ENCODE measurements at places on chromosomes 1 and 21. TPM values are rescaled to one million over a fixed set of nuclear protein-coding genes. Genes with fewer than 3 reads are reported as not detected.

- H3K4me1 ChIP-seq = no peaks in the 10 kb centered on the region
- no peak for DNase-seq
- no peaks in the 10 kb centered on the region for H3K36me3 ChIP-seq
- H3K27ac ChIP-seq = no peak overlapping the region
- no peak overlapping the region for H3K4me3 ChIP-seq
Measured at GRCh38 chr1:57192222-57192621, 226.4 kb upstream of the C8B start.

DNA sequence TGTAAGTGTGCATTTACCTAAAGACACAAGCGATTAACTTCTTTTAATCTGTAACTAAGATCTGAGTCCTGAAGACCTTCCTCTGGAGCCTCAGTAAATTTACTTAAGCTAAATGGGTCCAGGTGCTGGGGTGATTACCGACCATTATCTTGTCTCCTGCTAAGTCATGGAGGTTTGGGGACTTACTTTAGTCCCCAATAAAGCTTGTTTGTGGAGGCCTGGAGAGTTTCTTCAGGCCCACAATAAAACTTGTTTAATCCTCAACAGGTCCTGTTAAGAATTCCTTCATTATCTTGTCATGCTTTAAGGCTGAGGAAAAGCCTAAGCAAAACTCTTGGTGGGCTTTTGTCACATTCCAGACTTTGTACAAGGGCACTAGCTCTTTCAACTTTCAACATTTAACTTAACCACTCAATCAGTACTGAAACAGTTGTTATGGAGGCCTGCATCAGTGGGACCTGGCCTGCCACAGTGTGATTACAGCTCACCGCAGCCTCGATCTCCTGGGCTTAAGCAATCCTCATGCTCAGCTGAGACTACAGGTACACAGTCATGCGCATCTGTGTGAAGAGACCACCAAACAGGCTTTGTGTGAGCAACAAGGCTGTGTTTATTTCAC lies 84.0 kb downstream of the FMO4 start:
- DNase-seq = no peak
- no peaks in the 10 kb centered on the region for H3K27me3 ChIP-seq
- no peak overlapping the region for H3K27ac ChIP-seq
- H3K36me3 ChIP-seq = no peaks in the 10 kb centered on the region
- H3K4me3 ChIP-seq = no peak overlapping the region

DNA sequence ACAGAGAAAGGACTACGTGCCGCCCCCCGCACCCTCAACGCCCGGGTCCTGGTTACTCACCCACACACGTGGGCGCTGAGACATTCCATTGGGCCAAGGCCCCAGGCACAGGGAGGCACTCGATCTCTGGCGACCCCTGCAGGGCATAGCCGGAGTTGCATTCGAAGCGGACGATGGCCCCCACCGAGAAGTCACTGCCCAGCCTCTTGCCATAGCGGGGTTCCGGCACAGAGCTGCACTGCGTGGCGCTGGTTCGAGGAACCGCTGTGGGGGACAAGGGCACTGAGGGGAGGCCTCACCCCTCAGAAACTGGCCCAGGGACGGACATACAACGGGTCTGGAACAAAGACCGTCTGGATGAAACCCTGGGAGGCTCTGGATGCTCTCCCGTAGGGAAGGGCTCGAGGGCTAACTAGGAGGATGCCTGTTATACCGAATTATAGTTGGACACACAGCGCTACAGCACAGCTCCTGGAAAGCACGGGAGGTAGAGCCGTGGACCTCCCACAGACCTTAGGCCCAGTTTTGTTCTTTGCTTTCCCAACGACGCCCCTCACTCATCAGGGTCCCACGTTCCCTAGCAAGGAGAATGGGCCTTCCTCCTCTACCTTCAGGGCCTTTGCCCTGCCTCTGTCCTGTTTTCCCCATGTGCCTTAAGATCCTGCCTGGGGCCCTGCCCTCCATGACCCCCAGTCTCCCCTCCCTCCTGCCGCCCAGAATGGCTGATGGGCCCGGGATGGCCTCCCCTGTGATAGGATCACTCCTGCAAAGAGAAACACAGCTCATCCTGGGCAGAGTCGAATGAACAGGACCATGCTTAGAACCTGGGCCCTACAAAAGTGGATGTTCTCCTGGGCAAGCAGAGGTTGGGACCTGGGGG lies 152.8 kb downstream of the ZSCAN20 start:
- no peaks in the 10 kb centered on the region for H3K4me1 ChIP-seq
- DNase-seq = no peak
- H3K27me3 ChIP-seq = no peaks in the 10 kb centered on the region

DNA sequence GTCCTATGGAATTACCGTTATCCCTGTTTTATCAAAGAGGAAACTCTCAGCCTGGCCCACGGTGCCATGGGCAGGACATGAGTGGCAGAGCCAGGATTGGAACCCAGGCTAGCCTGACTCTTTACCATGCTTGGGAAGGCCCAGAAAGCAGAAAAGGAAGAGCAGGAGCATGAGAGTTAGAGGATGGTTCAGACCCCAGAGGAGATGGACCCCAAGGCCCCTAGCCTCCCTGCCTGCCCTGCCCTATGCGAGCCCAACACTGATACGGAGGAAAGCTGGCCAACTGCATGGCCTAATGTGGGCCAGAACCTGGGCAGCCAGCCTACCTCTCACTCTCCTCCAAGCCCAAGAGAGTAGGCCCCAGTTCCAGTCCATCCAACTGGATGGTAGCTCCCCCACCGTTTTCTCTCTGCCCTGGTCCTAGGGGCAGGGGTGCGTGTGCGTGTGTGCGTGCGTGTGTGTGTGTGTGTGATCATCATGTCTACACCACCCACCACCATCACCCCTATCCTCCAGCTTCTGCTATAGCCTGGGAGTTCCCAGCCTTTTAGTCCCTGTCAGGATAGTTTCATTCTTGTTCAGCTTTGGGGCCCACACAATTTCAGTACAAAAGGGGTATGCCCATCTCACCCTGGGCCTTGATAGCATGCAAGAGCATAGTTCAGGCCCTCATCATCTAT lies 15.4 kb upstream of the MEX3A start:
- no peaks in the 10 kb centered on the region for H3K36me3 ChIP-seq
- no peak for DNase-seq
- H3K4me1 ChIP-seq = peaks cover 44% of the 10 kb centered on the region
- H3K27ac ChIP-seq = peak overlapping the region; percentile 92
- no peaks in the 10 kb centered on the region for H3K27me3 ChIP-seq

The CNTN2 gene
- polyA plus RNA-seq = not detected

The LCE3E gene
- not detected for polyA plus RNA-seq

GRCh38 chr1:3625151-3625907 lies 514 bp downstream of the TPRG1L start:
- peak overlapping the region; percentile 25 for H3K27ac ChIP-seq
- peak; percentile 71 for DNase-seq
- H3K27me3 ChIP-seq = no peaks in the 10 kb centered on the region
- peaks cover 13% of the 10 kb centered on the region for H3K4me1 ChIP-seq
- no peaks in the 10 kb centered on the region for H3K36me3 ChIP-seq

DNA sequence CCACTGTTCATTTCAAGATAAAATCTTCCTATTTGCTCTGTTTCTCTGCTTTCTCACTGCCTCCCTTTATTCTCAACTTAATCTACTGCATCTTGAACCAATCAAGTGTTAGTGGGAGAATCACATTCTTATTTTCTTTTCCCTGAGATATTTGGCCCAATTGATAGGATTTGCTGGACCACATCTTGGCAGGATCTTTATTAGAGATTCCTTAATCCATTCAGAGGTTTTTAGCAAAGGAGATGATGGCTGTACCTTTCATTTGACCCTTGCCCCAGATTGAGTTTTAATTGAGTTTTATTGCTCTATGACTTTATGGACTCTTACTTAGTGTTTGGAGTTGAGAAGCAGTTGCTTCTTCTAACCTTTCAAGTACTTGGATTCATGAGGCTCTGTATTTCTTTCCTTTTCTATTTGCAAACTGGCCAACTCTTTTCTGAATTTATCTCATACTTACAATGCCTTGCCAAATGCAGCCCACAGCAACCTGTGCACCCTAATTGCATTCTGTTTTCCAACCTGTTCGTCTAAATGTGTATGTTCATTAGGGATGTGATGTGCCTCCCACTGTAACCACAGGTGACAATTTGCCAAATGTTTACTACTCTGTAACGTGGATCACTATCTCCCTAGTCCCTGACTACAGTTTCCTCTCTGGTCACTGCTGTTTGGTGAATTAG lies 274.8 kb upstream of the KAZN start:
- H3K36me3 ChIP-seq = no peaks in the 10 kb centered on the region
- DNase-seq = no peak
- H3K27me3 ChIP-seq = no peaks in the 10 kb centered on the region
- no peak overlapping the region for H3K27ac ChIP-seq

The COL18A1 gene
- 198 TPM for polyA plus RNA-seq

The CLCNKB gene
- 0.18 TPM for polyA plus RNA-seq

GRCh38 chr21:17451364-17451891 lies 61.4 kb upstream of the CXADR start:
- H3K4me3 ChIP-seq = no peak overlapping the region
- peak overlapping the region; percentile 28 for H3K27ac ChIP-seq
- no peaks in the 10 kb centered on the region for H3K36me3 ChIP-seq
- H3K4me1 ChIP-seq = peaks cover 15% of the 10 kb centered on the region
- peak; percentile 56 for DNase-seq

The INKA2 gene
- polyA plus RNA-seq = 2.6 TPM

DNA sequence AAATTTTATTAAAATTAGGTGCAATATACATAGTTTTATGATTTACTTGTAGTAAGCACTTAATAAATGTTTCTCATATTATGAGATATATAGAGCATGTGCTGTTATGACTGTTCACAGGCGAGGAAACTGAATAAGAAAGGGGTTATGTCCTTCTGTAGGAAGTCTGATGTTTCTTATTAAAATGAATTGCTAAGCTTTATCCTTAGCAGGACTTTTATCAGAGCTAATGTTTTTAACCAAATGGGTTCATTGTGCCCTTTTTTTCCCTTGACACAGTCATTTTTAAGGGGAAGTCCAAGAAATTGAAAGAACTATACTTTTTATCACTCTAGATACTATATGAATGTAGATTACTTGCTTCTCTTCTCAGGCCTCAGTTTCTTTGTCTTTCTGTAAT lies 285.2 kb downstream of the PTPRC start:
- H3K4me3 ChIP-seq = no peak overlapping the region
- peaks cover 3% of the 10 kb centered on the region for H3K36me3 ChIP-seq
- DNase-seq = no peak
- peaks cover 12% of the 10 kb centered on the region for H3K4me1 ChIP-seq
- H3K27me3 ChIP-seq = no peaks in the 10 kb centered on the region

DNA sequence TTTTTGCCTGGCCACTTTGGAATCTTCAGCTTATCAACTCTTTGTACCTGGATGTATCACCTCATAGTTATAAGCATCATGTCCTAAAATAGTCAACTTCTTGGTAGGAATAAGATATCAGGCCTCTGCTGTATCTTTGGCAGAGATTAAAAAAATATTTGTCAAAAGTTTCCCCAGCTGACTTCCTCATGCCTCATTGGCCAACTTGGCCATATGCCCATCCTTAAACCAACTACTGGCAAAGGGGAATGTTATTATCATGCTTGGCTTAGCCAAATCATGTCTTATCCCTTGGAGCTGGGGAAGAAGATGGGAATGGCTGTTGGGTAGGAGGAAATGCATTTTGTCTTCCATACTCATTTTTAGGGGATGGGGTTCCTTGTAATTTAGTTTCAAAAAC lies 23.4 kb downstream of the NFASC start:
- H3K36me3 ChIP-seq = no peaks in the 10 kb centered on the region
- peaks cover 9% of the 10 kb centered on the region for H3K27me3 ChIP-seq
- H3K4me3 ChIP-seq = no peak overlapping the region
- DNase-seq = no peak
- no peak overlapping the region for H3K27ac ChIP-seq

The HSD11B1 gene
- polyA plus RNA-seq = not detected

- no peaks in the 10 kb centered on the region for H3K4me1 ChIP-seq
- peaks cover 4% of the 10 kb centered on the region for H3K27me3 ChIP-seq
- no peak for DNase-seq
- no peaks in the 10 kb centered on the region for H3K36me3 ChIP-seq
Measured at GRCh38 chr1:17094664-17095063, 24.6 kb downstream of the PADI2 start.

DNA sequence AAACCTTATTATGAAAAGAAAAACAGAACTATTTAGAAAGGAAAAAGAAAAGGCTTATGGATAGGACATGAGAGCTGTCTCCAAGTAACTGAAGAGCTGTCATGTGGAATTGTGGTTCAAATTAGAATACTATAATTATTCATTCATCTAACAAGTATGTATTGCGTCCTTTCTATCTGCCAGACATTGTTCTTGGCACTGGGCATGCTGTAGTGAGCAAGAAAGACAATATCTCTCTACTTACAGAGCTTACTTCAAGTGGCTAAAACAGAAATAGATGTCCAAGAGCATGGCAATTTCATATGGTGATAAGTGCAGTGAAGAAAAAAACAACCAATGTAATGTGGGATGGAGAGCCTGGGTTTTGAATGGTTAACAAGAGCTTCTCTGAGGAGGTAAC lies 413.0 kb downstream of the DPYD start:
- H3K4me1 ChIP-seq = no peaks in the 10 kb centered on the region
- no peak overlapping the region for H3K4me3 ChIP-seq
- DNase-seq = no peak
- H3K36me3 ChIP-seq = no peaks in the 10 kb centered on the region
- no peak overlapping the region for H3K27ac ChIP-seq

DNA sequence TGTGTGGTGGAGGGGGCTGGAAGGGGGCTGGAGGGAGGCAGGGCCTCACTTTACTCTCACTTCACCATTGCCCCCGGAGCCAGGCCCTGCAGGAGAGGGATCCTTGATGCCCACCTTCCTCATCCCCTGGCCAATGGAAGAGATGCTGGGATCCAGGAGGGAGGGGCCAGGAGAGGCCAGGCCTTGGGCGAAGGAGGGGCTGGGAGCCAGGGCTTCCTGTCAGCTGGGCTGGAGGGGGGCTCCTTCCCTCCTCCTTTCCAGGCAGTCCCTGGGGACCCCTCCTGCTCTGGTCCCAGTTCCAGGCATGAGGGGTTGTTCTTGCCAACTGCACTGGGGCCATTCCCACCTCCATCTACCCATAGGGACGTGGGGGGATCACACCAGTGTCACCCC lies 5.7 kb downstream of the AHDC1 start:
- DNase-seq = no peak
- no peak overlapping the region for H3K4me3 ChIP-seq
- H3K27me3 ChIP-seq = no peaks in the 10 kb centered on the region
- H3K36me3 ChIP-seq = no peaks in the 10 kb centered on the region

DNA sequence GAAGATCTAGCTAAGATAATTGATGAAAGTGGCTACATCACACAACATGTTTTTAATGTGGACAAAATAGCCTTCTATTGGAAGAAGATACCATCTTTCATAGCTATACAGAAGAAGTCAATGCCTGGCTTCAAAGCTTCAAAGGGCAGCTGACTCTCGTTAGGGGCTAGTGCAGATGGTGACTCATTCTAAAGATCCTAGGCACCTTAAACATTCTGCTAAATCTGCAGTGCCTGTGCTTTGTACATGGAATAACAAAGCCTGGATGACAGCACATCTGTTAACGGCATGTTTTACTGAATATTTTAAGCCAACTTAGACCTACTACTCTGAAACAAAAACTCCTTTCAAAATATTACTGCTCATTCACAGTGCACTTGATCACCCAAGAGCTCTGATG lies 65.6 kb upstream of the USP24 start:
- H3K27me3 ChIP-seq = no peaks in the 10 kb centered on the region
- no peak overlapping the region for H3K4me3 ChIP-seq
- peaks cover 13% of the 10 kb centered on the region for H3K4me1 ChIP-seq
- H3K27ac ChIP-seq = no peak overlapping the region
- H3K36me3 ChIP-seq = no peaks in the 10 kb centered on the region

The KLF17 gene
- not detected for polyA plus RNA-seq

Measured in endothelial cell of umbilical vein (primary cell).